Hematopoietic multipotent progenitor cell treated with erythropoietin and hydrocortisone succinate and interleukin-3 and kit ligand, for 4 days (in vitro differentiated cells): ENCODE measurements at places on chromosomes 3 and 15.

DNA sequence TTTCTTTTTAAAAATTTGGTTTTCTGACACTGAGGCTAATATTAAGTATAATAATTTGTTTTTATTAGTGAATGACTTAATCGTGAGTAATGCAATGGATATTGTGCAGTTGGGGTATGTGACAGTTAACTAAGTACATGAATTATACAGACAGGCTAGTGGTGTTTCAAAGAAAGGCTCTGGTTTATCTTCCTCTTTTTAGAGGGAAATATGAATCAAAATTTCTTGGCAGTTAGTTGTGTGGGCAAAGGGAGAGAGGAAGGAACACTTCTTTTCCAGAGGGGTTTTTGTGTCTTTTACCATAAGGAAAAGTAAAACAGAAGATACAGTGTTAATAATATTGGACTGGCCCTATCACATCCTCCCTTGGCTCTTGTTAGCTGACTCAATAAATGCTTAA lies 2.7 kb downstream of the ZNF654 start:
- DNase-seq = peak; percentile 65

- DNase-seq = no peak
Observed at GRCh38 chr3:89503891-89504391, 396.5 kb downstream of the EPHA3 start.

- no peak for DNase-seq
Observed at GRCh38 chr3:141707741-141708203, 30.3 kb upstream of the RNF7 start.

DNA sequence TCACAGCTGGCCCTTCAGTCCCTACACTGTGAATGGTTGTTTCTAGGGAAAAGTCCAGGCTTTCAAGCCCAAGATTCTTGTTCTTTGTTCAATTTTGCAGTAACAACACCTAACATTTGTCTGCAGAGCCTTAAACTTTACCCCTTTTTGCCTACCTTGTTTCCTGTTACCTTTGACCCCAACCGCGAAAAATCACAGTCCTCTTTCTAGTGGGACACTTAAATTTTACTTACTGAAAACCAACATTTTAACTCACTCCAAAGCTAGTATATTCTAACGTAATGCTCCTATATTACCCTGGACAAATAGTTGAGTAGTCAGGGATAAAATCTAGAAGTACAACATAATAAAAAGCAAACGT lies 649 bp upstream of the PIK3CB start:
- no peak for DNase-seq

DNA sequence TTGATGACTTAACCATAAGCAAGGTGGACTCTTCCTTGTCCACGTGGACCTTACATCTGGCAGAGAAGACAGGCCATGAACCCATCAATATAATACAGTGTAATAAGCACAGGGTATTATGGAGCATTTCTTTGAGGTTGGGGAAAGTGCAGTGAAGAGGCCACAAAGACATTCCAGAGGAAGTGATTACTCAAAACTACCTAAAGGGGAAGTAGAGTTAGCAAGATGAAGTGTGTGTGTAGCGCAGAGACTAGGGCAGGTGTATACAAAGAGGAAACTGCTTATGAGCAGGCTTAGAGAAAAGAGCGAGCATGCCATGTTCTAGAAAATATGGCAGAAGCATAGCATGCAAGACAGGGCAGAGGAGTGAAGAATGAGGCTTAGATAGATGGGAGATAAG lies 17.9 kb downstream of the CP start:
- peak; percentile 71 for DNase-seq

- DNase-seq = no peak
Observed at GRCh38 chr3:131903988-131904415, 130.8 kb downstream of the CPNE4 start.

DNA sequence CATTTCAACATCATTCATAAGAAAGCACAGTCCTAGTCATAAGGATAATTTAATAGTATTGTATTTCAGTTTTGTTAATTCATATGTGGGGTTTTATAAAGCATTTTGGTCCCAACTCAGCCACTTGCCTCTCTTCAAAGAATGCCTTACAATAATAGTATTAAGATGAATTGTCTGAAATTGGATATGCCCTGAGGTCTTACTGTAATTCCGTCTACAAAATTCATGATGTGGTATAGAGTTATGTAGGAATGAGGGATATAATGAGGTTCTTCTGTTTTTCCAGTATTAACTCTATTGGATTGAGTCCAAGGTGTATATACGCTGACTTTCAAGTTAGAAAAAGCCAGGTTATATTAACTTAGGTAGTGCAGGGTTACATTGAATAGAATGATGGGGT lies 177.0 kb downstream of the GOLIM4 start:
- DNase-seq = no peak

DNA sequence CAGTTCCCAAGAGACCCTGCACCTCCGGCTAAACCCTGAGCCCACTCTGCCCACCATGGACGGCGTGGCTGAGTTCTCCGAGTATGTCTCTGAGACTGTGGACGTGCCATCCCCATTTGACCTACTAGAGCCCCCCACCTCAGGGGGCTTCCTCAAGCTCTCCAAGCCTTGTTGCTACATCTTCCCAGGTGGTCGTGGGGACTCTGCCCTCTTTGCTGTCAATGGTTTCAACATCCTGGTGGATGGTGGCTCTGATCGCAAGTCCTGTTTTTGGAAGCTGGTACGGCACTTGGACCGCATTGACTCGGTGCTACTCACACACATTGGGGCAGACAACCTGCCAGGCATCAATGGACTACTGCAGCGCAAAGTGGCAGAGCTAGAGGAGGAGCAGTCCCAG lies 4.0 kb downstream of the MAP1A start:
- DNase-seq = no peak

GRCh38 chr3:125212509-125213363 lies at the start of gene SLC12A8:
TSS of gene SLC12A8 (minus strand) at chr3:125212748. CDS start at chr3:125211349, 1,399 bp downstream.
- DNase-seq = no peak

- no peak for DNase-seq
Observed at GRCh38 chr3:134059035-134059601, 29.4 kb upstream of the SLCO2A1 start.

DNA sequence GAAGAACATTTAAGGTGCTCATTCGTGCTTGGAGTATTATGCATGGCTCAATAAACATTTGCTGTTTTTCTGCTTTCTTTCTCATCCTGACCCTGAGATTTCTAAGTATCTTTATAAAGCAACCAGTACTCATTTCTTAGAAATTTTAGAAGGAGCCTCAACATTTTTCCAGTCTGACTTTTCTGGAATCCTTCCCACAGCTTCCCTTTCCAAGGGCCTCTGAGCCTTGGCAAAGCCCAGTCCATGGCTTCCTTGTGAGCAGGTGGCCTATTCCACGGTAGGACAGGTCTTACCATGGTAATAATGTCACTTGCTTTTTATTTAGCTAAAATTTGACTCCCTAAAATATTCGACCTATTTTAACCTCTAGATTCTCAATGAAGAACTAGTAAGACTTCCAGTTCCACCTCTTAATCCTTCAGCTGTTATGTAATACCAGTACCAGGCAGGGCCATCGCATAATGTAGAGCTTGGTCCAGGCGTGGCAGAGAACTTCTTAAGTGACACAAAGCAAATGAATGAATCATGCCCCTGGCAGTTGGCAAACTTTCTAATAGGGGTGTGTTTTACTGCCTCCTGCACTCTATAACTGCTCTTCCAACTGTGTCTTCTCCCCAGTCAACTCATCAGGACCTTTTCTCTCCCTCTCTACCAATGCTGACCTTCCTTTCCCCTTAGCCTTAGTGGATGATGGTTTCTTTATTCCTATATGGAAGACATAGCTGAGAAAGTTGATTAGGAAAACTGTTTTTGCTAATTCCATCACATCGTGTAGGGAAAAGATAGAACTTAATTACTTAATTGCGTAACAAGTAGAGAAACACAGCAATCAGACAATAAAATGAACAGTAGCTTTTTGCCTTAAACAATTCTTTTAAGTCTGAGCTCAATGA lies 894 bp upstream of the TM4SF4 start:
- DNase-seq = no peak

GRCh38 chr3:108064293-108064887 lies 26.4 kb downstream of the CD47 start:
- DNase-seq = no peak

DNA sequence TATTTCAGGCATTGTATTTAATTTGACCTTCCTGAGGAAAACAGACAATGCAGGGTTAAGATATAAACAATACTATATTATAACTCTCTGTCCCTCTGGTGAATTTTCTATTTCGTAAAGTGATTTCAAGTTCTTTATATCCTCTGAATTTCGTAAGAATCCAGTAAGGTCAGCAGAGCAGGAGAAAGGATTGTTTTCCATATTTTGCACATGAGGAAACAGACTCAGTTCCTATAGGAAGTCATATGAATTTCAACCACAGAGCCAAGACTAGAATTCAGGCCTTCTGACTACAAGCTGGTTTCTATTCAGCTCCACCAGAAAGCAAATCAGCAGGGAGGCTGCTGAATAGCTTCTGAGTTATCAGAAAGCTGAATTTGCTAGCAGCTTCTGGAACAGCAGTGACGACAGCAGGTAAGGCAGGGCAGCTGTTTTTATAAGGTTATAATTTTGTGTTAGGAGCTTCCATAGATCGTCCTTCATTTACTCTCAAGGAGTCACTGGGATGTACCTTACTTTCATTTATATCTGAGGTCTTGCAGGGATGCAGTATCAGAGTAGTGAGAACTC lies 11.1 kb upstream of the PLAAT1 start:
- DNase-seq = no peak

GRCh38 chr3:148175214-148175613 lies 522.5 kb upstream of the AGTR1 start:
- no peak for DNase-seq

GRCh38 chr15:65081758-65082157 lies 5.2 kb downstream of the KBTBD13 start:
- no peak for DNase-seq
